ENCODE measurements at places on chromosomes 7 and 10. TPM values are rescaled to one million over a fixed set of nuclear protein-coding genes. Genes with fewer than 3 reads are reported as not detected.

- DNase-seq: no peak
Observed at GRCh38 chr10:99711129-99711719, 20.7 kb downstream of the COX15 start.

- DNase-seq: no peak
Observed at GRCh38 chr10:130558746-130559546, 422.8 kb downstream of the GLRX3 start.

DNA sequence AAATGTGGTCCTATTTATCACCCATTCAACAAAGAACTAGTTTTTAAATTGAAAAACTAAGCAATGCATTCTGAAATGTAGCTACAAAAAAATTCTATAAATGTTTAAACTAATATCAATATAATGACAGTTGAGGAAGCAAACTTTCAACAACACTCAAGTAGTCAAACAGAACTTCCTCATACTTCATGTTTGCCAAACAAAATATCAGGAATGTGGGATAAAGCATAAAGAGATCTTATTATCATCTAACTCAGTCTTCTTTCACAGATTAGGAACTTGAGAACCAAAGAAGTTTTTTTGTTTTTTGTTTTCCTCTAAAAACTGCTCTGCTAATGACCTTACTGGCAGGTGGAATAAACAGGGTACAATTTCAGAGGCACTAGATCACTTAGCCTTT, 116.2 kb downstream of the JAZF1 start:
- no peak for DNase-seq

GRCh38 chr7:102273749-102274712, 12.6 kb upstream of the SH2B2 start:
- DNase-seq: no peak

- no peak for DNase-seq
Observed at GRCh38 chr10:95208702-95209391, 14.8 kb downstream of the ACSM6 start.

DNA sequence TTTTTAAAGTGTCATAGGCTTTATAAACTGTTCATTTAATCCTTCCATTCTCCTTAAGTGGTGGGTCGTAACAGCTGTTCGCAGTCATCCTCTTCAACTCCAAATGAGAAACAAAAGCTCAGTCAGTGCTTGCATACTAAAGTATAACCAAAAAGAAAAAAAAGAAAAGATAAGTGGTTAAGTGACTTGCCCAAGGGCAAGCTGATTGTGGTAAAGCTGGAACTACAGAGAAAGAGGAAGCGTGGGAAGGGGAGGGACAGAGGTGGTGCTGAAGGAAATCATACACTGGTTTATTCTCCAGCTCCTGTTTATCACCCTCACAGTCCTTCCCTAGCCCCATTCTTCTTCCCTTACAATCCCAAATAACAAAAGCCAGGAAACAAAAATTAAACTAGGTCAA, 29.6 kb downstream of the IDE start:
- DNase-seq: no peak

- DNase-seq: no peak
Observed at GRCh38 chr7:2460641-2461040, 15.6 kb downstream of the GRIFIN start.

DNA sequence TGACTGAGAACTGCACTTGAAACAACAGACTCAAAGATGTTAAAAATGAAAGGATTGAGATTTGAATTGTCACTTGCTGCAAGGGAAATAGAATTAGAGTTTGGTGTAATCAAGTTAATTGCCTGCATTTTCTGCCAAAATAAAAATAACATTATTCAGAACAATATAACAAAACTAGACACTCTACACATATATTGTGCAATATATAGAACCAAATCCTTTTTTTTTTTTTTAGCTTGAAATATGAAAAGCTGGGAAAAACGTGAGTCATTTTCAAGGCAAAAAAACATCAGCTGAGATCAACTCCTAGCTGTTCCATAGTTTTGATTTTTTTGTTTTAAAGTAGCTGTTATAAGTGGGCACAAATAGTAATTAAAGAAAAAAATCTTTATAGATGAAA, 561.5 kb downstream of the DNAJB9 start:
- DNase-seq: no peak

GRCh38 chr10:106971411-106971831, 193.1 kb downstream of the SORCS1 start:
- no peak for DNase-seq

DNA sequence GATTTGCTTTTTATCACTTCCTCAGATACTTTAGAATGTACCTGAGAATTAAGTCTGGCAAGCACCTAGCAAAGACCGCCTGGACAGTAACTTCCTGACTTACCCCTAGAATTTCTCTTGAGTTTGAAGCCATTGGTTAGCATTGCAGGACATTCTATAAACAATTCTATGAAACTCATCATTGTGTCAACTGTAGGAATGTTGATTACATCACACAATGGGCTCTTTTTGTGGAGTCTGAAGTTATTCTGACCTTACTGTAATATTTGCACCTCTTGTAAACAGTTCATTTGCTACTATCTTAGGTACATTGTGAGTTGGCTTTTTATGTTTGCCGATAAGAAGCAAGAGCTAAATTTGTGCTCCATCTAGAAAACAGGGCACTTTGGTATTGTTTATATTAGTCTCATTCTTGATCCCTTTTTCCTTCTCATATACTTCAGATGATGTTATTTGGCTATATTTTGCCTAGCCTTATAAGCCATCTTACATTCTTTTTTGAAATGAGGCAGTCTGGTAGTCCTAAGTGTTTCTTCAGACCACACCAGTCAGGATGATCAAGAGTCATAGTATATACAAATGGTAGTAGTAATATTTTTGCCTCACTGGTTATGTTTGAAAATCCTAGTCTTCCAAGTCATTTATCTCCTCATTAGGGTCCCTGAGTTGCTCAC, 52.4 kb downstream of the CASD1 start:
- no peak for DNase-seq

DNA sequence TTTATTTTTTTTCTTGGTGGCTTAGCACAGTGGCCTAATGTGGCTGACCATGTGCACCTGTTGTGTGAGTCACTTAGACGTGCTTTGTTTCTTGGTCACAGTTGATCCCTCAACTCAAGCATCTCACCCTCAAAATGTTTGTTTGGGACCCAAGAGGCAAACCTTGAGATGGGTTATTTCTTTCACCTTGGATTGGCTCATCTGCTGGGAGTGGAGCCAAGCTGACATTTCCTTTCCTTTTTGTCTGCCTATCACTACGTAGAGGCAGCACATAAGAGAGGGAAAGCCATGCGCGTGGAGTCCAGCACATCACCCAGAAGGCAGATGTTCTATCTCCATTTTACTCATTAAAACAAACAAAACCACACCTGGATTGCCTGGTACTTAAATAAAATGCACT, 6.4 kb upstream of the PRKCQ start:
- no peak for DNase-seq

DNA sequence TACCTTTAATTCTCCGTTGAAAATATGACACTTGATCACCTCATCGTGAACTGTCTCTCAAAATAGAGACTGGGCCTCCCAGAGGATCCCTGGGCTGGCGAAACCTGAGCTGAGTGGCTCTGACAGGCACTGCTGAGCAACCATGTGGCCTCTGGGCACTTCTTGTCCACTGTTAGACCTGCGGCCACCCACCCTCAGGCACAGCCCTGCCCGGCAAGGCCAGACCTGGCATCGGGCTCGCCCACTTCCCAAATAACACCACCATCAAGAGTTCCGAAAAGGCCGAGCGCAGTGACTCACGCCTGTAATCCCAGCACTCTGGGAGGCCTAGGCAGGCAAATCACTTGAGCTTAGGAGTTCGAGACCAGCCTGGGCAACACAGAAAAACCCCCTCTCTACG, 82.5 kb downstream of the COBL start:
- no peak for DNase-seq

DNA sequence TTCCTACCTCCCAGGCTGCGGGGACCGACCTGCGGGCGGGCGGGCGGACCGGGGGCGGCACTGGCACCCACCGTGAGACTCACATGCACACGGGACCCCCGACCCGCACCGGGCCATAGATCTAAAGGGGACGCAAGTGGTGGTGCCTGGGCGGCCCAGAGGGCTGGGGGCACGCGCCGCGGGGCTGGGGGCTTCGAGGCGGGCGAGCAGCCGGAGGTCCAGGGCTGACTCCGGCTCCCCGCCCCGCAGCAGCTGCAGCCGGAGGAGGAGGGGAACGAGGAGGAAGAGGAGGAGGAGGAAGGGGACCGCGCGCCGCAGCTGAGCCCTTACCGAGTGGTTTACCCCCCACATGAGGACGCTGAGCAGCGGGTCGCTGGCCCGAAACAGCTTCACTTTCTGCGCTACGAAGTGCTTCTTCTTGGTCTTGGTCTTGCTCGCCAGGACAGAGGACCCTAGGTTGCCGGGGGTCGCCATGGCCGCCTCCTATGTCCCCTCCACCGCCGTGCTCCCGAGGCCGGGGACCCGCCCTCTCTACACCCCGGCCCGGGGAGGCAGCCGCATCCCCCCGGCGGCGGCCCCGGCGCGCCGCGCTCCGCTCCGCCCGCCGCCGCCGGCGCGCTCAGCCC, 412 bp downstream of the PIP4K2A start:
- DNase-seq: no peak

DNA sequence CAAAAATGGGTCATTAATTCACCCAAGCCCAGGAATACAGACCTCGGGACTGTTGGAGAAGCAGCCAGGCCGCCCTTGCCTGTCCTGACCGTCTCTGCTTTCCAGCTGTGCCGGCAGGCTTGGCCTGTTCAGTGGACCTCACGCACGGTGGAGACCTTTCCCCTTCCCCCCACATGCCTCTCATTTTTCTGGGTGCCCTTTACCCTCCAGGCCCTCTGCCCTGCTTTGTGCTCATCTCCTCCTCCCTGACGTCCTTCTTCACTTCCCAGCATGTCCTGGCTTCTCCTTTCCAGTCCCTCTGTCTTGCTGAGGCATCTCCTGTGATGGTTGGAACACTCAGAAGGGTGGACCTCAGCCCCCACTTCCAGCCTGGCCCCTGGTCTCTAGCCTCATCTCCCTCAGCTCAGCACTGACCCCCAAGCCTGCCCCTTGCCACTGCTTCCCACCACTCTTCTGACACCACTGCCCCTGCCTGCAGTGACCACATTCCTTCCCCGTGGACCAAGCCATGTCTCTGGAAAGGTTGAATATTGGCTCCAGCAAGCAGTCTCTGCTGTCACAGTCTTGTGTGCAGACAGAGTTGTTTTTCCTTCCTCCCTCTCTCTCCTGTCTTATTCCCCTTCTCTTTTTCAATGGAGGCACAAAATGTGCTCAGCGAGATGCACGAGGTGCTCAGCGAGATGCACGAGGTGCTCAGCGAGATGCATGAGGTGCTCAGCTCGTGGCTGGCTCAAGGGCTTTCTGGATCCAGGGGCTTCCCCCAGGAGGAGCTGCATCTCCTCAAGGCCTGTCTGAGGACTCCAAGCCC, 14.9 kb downstream of the BAG3 start:
- DNase-seq: no peak

GRCh38 chr7:20745702-20746101, 41.0 kb downstream of the SP8 start:
- DNase-seq: no peak

GRCh38 chr10:129900825-129901224, 63.2 kb downstream of the EBF3 start:
- DNase-seq: no peak

GRCh38 chr10:14667280-14667679, 107.4 kb downstream of the FAM107B start:
- DNase-seq: no peak

GRCh38 chr7:30916767-30917166, 5.1 kb downstream of the AQP1 start:
- DNase-seq: no peak

- DNase-seq: no peak
Observed at GRCh38 chr10:127000598-127000997, 95.4 kb downstream of the DOCK1 start.

DNA sequence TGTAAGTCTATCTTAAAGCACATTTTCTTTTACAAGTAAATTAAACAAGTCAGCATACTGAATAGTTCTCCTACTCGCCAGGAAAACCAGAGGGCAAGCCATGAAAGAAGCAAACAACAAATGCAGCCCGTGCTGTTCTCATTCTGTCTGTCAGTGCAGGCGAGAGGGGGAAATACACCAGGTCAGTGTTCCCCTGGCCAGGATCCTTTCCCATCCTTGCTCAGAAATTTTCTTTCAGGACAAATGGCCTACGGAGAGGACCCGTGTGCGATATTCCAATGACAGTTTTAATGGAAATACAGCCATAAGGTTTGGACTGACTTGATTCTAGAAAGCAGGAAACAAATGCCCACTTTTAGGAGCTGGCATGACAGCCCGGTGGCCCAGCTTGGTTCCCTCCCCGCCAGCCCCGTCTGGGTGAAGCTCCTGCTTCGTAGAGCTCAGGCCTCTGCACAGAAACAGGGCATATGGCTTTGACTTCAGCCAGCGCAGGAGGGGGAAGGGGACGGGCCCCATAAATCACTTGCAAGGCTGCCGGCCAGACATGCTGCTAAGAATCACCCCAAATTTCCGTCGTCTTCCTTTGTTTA, 67.8 kb downstream of the FRMD4A start:
- no peak for DNase-seq

GRCh38 chr7:20776942-20777341, 9.7 kb downstream of the SP8 start:
- no peak for DNase-seq

- no peak for DNase-seq
Observed at GRCh38 chr10:71865561-71866041, 14.6 kb upstream of the PSAP start.

- DNase-seq: no peak
Observed at GRCh38 chr10:75639736-75640135, 208.3 kb downstream of the LRMDA start.

DNA sequence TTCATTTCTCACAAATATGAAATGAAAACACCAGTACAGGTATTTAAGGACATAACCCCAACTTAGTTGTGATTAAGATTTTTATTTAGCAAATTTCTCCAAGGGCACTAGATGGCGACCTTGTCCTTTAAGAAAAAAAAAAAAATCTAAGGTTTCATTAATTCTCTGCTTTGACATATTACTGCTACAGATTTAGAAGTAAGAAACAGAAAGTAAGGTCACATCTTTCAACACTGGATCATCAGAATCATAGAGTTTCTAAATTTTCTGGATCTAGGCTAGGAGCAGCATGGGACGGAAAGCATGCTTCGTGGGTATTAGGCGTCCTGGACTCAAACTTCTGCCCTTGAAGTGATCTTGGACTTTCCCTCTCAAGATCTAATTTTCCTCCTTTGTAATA, 85.5 kb upstream of the PRKG1 start:
- no peak for DNase-seq

RELN gene
- not detected for total RNA-seq

DUSP5 gene
- total RNA-seq: 26.1 TPM

HKDC1 gene
- not detected for total RNA-seq

DDIT4 gene
- total RNA-seq: 175 TPM

RSPH10B gene
- total RNA-seq: not detected

CPED1 gene
- total RNA-seq: 0.09 TPM

EPDR1 gene
- total RNA-seq: 0.22 TPM

TFR2 gene
- 7.5 TPM for total RNA-seq

PAX2 gene
- not detected for total RNA-seq

KCND2 gene
- total RNA-seq: not detected

SYT15 gene
- total RNA-seq: 1.1 TPM
